ENCODE measurements at places on chromosomes 13 and 19.

GRCh38 chr19:47417107-47417745 is 2.1 kb downstream of the MEIS3 start:
- DNase-seq, result no peak

DNA sequence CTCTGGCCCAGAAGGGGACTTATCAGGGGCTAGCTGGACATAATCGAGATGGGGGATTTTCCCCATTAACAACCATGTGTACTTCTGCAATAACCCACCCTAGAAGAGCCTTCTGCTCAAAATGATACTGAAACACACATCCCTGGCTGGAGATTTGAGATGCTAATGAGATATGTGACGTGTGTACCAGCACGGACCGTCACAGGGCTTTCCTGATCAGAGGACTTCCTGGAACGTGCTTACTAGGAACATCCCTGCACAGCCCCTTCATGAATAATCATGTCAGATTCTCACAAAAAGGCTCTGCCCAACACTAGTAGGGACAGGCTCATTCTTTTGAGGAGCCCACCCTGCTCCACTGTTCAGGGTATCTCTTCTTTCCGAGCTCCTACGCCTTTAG is 6.5 kb upstream of the ERVV-1 start:
- DNase-seq, result no peak

GRCh38 chr13:19382111-19382510 is 179.2 kb downstream of the TPTE2 start:
- no peak for DNase-seq

GRCh38 chr13:39273953-39274738 is 235.9 kb downstream of the NHLRC3 start:
- DNase-seq, result no peak

- no peak for DNase-seq
Measured at GRCh38 chr13:36242761-36243160, 28.4 kb upstream of the SOHLH2 start.

- DNase-seq, result no peak
Measured at GRCh38 chr13:25319771-25320170, 18.3 kb downstream of the NUP58 start.

- DNase-seq, result no peak
Measured at GRCh38 chr19:18219911-18220631, 6.2 kb downstream of the PDE4C start.

- DNase-seq, result peak; percentile 25
Measured at GRCh38 chr13:46903748-46904147, 6.9 kb upstream of the HTR2A start.

GRCh38 chr19:15433519-15434069 is 14.8 kb upstream of the AKAP8L start:
- DNase-seq, result no peak

DNA sequence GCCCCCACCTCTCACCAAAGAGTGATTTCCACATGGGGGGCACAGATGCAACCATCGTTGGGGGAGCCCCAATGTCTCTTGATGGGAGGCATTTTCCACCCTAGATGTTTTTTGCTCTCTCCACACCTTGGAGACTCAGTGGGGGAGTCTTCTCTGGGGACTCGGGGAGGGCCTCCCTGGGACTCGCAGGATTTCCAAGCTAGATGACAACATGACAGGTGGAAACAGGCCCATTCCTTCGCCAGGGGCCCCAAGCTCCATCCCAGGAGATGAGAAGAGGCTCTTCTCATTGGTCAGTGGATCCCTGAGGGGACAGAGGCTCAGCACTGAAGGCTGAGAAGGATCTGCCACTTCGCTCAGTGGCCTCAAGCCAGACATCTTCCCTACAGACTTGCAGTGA is 12.7 kb upstream of the KIR2DL4 start:
- DNase-seq, result no peak
